ENCODE measurements at places on chromosomes 4 and X.

DNA sequence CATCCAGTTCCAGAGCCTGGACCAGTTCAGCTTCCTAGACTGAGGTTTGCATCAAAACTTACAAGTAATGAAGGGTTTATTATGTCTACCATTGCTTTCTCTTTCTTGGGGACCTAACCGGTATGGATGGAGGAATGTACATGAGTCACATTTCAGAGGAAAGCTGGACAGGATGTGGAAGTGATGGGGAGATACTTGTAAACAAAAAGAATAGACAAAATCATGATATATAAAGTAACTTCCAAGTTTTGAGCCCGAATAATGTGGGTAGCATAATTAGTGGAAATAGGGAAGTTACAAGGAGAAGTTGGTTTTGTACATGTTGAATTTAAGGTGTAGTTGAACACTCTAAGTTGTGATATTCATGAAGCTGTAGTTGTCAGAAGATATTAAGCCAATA, 15.0 kb downstream of the FNIP2 start:
- DNase-seq: no peak

- DNase-seq: no peak
These were observed 14.5 kb upstream of the CCNA2 start for GRCh38 chr4:121838136-121838535.

GRCh38 chr4:171956678-171957077, 143.5 kb downstream of the GALNTL6 start:
- DNase-seq: no peak

DNA sequence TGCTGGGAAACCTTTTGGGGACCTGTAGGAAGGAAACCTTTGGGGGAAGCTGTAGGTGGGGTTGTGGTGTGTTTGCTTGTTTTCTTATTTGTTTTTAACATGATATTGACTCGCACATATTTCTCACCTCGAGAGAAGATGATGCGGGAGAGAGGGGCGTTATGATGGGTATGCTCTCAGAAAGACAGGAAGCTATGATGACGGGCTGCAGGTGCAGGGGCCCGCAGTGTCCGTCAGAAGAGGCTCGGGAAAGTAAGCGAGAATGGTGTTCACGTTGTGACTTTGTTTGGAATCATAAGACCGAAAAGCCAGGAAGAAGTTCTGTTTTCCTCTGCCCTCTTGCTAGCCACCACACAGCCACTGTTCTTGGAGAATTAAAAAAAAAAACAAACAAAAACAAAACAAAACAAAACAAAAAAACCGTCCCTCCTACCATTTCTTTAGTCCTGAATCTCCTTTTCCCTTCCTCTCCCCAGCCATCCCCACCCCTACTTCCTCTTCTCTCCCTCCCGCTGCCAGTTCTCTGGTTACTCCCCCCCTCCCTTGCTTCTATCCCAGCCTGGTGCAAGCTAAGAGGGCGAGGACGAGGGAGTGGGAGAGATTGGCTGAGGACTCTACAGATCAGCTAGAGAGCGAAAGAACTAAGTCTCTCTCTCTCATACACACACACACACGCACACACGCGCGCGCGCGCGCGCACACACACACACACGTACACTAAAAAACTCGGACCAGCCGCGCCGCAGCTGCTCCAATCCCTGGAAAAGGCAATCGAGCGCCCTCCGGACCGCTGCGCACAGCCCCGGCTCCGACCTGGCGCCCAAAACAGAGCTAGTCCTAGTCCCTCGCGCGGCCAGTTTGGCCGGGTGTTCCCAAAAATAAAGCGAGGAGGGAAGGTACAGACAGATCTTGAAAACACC, at the start of gene BMP3:
Gene BMP3 (plus strand): TSS at position 648 of the 920 bp plus-strand sequence. CDS start 577 bp downstream, outside the sequence.
- DNase-seq: no peak

GRCh38 chr4:41814565-41814964, 66.0 kb upstream of the PHOX2B start:
- no peak for DNase-seq

GRCh38 chr4:162865102-162865501, 301.6 kb downstream of the NAF1 start:
- no peak for DNase-seq

DNA sequence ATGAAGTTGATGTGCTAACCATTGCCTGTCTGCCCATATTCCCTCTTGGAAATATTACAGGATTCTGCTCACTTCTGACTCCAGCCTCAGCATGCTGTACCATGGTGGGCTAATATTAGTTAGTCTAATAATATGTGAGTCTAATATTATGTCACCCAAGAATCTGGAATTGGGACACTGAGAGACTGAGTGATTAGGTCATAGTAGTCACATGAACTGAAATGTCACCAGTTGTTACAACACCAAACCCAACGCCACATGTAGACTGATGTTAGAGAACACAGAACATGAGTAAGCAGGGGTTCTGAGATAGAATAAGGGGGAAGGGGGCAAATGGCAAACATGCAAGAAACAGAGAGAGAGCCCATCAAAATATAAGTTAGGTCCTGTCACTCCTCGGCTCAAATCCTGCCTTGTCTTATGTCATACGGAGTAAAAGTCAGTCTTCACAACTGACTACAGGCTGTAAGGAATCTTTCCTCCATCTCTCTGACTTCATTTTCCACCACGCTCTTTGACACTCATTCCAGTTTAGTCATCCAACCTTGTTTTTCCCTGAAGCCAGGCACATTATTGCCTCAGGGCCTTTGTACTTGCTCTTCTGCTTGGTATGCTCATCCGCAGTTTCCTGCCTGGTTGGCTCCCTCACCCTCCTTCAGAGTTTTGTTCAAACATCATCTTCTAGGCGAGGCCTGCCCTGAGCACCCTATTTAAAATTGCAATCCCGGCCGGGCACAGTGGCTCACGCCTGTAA, 9.6 kb upstream of the SLAIN2 start:
- DNase-seq: no peak

GRCh38 chrX:13469963-13470684, 99.3 kb upstream of the EGFL6 start:
- DNase-seq: peak; percentile 64

Data from foreskin melanocyte (primary cell).